ENCODE measurements at places on chromosomes 4 and X.

DNA sequence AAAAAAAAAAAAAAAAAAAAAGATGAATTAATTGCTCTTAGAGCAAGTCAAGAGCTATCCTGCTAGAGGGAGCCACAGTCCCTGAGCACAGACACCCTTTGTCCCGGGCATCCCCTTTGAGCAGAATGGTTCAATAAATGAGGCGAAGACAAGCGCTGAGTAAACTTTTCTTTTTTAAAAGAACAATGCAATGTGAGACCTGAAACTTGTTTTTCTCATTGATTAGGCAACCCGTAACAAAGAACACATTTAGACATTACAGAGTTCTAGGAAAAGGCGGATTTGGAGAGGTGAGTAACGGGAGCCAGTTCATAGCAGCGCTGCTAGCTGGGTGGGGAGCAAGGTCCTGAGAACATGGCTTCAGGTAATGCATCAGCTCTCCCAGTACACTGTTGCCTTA, 46.1 kb downstream of the GRK4 start:
- DNase-seq = no peak

DNA sequence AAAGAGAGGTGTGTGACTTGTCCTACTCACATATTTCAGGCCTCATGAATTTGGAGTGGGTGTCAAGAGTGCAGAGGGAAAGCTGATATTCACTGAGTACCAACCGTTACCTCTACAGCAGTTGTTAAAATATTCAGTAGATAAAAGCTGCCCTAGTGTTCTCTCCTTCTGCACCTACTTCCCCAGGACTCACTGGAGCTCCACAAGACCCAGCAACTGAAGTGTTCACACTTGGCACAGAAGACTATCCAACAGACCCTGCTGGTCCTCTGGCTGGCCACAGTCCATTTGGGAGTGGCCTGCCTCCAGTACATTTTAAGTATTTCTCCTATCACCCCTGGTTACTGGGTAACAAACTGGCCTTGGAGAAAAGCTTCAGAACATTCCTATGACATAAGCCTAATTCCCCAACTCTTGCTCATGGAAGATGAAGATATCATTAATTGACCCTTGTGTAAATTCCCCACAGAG, 70.8 kb downstream of the PPARGC1A start:
- DNase-seq = no peak

GRCh38 chr4:154982187-154983047, 201.3 kb downstream of the RBM46 start:
- DNase-seq = no peak

DNA sequence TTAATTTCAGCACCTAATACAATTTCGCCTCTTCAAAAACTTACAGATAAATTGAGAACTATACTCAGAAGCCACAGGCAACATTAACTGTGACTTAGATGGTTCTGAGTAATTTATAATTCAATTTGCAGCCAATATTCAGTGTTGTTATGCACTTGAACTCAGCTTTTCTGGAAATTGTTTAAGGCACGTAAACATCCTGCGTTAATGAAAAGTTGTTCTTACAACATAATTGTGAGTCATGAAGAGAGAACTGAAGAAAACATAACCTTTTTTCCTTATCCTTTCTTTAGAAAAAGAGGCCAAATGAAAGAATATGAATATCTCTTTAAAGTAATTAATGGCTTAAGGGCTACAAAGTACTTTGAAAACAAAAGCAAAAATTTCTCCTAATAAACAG, 16.6 kb upstream of the H2AZ1 start:
- no peak for DNase-seq

- no peak for DNase-seq
Measured at GRCh38 chrX:65644621-65645289, 22.7 kb upstream of the MSN start.

DNA sequence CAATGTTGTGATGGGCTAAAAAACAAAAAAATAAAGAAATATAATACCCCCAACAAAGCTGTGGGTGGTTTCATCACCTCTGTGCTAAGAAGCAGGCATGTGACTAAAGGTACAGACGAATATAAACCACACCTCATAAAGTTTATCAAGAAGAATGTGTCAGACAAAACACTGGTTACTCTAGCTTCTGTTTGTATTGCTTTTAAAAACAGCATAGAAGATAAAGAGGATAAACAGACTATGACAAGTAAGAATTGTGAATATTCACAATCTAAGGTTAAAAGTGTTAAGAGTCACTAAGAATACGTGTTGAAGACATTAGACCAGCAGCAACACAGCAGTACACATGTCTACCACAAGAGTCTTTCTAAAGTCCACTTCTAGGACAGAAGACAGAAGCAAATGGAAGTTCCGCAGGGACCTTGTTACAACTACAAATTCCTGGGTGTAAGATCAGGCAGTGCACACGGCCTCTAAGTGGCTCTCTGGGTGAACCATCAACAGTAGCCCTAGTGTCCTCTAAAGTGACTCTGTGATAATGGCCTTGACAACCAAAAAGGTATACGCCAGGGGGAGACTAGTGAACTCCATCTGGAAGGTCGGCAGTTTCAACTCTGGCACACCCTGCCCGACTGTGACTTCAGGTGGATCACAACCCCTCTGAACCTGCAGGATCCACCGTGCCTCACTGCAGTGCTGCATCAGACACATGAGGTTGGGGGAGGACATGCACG, 8.3 kb upstream of the FGFBP2 start:
- no peak for DNase-seq

- no peak for DNase-seq
Measured at GRCh38 chr4:147839200-147839599, 107.3 kb downstream of the ARHGAP10 start.

- DNase-seq = no peak
Measured at GRCh38 chr4:109078724-109079123, 223.7 kb downstream of the COL25A1 start.

DNA sequence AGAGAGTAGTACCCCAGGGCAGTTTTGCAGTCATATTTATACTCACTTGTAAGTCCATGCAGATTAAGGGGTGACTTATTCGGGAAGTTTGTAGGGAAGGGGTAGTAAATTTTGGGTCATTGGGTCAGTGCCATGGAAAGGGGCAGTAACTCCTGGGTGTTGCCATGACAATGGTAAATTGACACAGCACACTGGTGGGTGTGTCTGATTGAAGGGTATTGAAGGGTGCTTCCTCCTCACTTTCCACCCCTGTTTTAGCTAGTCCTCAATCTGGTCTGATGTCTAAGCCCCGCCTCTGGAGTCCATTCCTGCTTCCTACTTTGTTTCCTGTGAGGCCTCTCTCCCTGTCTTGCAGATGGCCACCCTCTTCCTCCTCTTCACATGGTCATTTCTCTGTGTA, 11.9 kb downstream of the ODAPH start:
- DNase-seq = no peak

DNA sequence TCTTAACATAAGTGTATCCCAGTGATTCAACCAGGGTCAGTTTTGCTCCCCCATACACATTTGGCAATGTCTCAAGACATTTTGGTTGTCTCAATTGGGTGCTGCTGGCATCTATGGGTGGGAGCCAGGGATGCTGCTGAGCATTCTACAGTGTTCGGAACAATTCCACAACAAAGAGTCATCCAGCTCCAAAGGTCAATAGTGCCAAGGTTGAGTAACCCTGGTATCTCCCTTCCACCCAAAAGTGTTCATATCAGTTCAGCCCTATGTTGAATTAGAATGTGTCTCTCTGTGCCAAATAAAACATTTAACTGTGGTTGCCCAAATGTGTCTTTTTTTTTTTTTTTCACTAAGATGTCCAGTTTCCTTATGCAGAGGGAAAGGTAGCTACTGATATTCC, 129.4 kb upstream of the RAI2 start:
- no peak for DNase-seq

GRCh38 chr4:52545099-52546069, 113.7 kb downstream of the USP46 start:
- DNase-seq = no peak

- DNase-seq = no peak
Measured at GRCh38 chr4:2320746-2321145, 58.8 kb upstream of the MXD4 start.

DNA sequence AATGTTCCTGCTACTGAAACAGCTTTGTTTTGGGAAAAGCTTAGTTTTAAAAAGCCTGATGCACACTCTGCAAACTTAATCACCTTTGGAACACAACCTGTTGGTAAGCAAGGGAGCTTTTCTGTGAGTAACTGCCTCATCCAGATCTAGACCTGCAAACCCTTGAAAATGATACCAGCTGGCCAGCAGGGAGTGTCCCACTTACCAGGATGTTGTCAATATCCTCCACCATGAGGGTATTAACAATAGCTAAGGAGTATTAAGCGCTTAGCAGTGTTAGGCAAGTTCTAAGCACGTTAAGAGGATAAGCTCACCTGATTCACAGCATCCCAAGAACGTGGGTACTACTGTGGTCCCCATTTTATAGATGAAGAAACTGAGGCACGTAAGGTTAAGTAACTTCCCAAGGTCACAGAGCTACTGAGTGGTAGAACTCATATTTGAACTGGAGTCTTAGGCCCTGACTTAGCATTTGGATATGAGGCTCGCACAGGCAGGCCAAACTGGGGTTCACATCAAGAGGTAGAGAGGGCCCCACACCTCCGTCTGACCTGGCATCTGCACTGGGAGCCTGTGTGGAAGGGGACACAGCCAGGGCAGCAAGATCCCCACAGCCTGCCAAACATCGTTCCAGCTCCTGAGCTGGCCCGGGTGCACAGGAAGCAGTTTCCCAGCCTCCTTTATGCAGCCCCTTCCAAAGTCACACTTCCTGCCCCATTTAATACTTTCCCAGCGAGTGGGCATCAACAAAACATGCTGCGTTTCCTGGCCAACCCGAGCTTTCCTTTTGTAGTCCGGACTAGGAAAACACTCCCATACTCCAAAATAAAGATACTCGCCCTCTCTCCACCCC, 32.7 kb downstream of the IRF2 start:
- DNase-seq = no peak

- DNase-seq = no peak
Measured at GRCh38 chr4:185536411-185536709, 1.1 kb upstream of the PDLIM3 start.

DNA sequence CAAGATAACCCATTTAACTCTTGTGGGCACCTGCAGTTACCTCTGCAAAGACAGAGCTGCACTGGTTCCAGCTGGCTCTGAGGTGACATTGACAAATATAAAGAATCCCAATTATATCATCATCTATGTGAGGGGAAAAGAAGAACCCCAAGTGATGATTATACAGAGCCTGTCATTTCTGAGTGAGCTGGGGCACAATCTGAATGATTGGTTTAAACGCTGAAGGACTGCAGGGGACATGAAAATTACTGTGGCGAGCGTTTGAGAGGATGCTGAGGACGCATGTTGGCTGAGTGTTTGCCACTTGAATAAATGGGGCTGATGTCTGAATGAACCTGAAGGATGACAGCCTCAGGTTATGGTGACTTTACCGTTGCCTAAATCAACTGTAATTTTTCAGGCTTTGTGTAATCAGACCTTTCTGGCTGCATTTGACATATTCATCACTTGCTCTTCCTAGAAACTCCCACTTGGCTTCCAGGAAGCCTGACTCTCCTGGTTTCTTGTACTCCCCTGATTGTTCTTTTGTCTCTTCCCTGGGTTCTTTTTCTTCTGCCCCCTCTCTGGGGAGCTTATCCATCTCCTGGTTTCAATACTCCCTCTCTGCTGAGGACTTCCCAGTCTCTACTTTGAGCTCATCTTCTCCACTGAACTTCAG, 4.1 kb upstream of the HSD17B10 start:
- no peak for DNase-seq

DNA sequence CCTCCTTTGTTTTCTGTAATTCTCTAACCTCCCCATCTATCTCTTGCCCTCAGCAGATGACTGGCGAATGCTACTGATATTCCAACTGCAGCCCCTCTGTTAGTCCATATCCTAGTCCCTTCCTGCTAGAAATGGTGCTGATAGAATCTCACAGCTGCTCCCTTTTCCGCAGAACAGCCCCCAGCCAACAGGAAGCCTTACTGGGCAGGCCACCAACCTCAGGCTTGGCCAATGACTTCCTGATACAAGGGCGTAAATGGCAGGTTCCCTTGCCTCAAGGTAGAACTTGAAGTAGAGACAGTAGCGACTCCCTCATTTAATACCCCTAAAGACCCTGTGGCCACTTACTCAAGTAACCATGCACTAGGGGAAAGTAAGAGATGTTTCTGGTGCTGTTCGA, 26.7 kb upstream of the SLC2A9 start:
- DNase-seq = no peak

DNA sequence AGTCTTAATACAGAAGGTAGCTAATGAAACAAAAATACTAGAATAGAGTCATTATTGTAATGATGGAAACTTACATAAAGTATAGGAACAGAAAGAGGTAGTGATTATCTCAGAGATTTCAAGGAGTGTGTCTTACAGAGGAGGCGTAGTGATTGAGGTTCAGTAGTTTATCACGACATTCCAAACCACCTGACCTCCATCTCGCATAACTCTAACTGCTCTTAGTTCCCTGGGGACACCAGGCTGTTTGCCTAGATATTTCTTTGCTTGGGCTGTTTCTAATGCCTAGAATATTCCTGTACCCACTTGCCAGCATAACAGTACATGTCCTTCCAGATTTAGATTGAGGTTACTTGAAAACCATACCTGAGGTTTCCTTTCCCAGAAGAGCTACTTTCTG, 29.1 kb downstream of the STAG2 start:
- no peak for DNase-seq

- DNase-seq = no peak
Measured at GRCh38 chrX:107978707-107979307, 3.4 kb downstream of the TEX13B start.

DNA sequence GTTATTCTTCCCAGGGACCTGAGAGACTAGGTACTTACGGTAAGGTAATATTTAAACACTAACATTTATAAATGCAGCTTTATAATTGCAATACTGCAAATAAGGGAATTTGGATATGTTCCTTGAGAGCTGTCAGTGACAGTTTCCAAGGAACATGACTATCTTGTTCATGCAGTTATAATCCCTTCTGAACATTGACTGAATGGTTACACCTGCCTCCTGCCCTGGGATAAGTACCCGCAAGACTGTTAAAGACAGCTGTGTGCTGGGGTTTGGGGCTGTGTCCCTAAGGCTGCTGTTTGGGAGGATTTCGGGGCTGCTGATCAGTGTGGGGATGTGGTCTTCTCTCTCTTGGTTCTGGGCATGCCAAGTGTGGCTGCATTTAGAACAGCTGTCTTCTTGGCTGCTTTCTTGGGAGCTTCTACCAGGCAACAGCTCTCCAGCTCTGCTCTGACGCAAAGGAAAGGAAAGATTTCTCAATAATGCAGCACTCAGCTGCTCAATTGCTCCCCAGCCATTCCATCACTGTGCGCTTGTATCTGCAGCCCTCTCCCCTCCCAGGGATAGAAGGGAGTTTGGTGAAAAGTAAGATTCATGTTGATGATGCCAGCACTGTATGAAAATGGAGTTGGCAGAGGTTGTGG, 298.8 kb upstream of the TAPT1 start:
- DNase-seq = no peak

DNA sequence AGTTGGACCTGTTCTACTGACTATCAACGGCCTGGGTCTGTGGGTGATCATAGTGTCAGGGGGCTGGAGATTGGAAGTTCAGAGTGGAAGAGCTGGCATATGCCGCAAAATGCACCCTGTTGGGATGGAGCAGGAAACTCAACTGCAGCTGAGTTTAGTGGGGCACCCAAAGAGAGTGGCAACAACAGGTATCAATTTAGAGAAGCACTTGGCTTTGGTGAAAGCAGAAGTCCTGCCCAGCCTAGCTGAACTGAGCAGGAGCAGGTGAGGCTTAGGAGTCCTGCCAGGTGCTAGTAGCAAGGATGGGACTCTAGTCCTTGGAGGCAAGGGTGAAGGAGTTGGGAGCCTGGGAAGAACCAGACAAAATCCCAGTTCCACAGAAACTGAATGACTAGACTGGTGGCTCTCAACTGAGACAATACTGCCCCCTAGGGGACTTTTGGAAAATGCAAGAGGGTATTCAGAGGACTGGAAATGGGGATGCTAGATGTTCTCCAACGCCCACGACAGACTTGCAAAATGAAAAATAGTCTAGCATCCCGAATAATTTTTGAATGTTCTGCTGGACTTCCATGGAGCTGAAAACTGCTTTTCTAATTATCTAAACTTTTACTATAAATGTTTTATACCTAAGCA, 49.4 kb downstream of the RTL9 start:
- peak; percentile 16 for DNase-seq

Measured in NCI-H2171 (cell line).